ENCODE measurements at places on chromosomes 6 and 20.

DNA sequence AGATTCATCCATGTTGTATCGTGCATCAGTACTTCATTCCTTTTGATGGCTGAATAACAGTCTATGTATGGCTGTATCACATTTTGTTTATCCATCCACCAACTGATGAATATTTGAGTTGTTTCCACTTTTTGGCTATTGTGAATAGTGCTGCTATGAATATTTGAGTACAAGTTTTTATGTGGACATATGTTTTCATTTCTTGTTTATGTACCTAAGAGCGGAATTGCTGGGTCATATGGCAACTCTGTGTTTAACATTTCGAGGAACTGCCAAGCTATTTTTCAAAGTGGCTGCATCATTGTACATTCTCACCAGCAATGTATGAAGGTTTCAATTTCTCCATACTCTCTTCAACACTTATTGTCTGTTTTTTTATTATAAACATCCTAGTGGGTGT is 3.0 kb upstream of the RREB1 start:
- no peak for DNase-seq

- DNase-seq: peak; percentile 23
Measured at GRCh38 chr6:156780102-156780641, 3.0 kb downstream of the ARID1B start.

- no peak for DNase-seq
Measured at GRCh38 chr6:3885262-3886036, 36.3 kb downstream of the FAM50B start.

DNA sequence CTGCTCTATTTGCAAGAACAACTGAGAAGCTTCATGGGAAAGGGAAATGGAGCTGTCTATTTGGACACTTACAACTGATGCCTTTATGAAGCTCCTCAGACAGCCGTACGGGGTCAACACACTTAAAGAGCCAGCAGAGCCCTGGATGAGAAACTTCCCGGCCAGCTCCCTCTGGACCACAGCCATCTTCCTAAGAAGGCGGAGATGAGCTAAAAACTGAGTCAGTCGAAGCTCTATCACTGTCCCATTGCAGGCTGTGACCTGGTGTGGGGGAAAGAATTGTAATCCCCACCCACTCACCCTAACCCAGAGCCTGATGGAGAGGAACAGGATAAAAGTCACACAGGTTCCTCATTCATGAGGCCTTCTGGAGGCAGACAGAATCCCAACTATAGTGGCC is 360.4 kb upstream of the JARID2 start:
- DNase-seq: no peak

- no peak for DNase-seq
Measured at GRCh38 chr6:118645395-118645794, 6.0 kb downstream of the CEP85L start.

GRCh38 chr6:53358440-53359094 is 9.8 kb upstream of the ELOVL5 start:
- no peak for DNase-seq

DNA sequence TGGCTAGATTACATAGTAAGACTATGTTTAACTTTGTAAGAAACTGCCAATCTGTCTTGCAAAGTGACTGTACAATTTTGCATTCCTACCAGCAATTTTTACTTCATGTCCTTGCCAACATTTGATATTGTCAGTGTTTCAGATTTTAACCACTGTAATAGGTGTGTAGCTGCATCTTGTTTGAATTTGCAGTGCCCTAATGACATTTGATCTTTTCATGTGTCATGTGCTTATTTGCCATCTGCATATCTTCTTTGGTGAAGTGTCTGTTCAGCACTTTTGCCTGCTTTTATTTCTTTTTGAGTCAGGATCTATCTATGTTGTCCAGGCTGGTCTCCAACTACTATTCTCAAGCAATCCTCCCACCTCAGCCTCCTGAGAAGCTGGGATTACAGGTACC is 2.4 kb upstream of the PRPH2 start:
- no peak for DNase-seq

GRCh38 chr20:25280051-25280573 is 32.2 kb downstream of the PYGB start:
- DNase-seq: no peak

GRCh38 chr6:90516074-90516660 is 70.7 kb downstream of the MAP3K7 start:
- no peak for DNase-seq

DNA sequence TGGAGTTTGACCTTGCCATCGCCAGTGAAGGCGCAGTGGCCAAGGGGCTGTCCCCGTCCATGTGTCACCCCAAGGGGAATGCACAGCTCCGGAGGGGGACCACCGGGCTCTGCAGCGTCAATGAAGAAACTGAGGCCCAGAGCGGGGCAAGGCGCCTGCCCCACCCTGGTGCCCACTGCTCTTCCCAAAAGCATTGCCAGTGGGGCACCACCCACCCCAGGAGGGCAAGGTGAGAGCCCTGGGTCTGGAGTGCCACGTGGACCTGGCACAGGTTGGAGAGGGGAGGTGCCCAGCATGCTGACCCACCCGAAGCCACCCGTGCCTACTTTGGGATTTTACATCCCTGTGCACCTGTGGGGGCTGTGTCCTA is 8.3 kb downstream of the NTSR1 start:
- no peak for DNase-seq

DNA sequence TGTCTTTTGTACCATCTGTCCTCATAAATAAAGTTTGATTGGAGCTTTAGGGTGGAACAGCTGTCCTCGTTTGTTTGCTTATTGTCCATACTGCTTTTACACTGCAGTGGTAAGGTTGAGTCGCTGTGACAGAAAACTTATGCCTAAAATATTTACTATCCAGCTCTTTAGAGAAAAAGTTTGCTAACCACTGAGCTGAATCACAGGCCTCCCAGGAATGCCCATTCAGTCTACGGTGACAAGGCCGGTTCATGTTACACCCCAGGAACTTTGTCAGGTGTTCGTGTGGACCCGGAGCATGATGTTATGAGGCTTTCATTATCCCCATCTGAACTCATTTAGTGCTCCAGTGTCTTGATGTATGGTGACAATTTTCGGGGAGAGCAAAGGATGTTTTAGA is 401.1 kb downstream of the SAMD5 start:
- no peak for DNase-seq

DNA sequence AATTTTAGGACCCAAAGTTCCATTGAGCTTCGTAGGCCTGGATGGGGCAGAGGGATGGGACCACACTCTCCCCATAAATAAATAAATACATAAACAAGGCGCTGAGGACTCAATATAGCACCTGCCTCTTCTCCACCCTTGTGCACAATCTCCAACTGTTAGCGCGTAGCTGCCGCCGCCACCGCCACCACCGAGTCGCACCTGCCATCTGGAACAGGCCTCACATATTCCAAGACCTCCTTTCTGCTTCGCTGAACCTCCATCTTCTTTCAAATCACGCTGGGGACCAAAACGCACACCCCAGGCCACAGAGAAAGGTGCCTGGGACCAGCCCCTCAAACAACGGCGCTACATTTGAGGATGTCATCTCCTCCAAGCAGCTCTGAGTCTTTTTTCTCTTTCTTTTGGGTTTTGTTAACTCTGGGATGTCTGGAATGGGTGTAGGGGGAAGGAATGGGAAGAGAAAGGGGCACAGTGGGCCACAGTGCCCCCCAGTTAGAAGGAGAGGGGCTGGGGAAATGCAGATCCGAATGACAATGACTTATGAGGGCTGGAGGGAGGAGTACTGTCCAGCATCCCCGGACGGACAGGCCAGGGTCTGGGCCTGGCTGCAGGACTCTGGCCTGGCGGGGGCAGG is 49.7 kb downstream of the NOL4L start:
- DNase-seq: no peak

DNA sequence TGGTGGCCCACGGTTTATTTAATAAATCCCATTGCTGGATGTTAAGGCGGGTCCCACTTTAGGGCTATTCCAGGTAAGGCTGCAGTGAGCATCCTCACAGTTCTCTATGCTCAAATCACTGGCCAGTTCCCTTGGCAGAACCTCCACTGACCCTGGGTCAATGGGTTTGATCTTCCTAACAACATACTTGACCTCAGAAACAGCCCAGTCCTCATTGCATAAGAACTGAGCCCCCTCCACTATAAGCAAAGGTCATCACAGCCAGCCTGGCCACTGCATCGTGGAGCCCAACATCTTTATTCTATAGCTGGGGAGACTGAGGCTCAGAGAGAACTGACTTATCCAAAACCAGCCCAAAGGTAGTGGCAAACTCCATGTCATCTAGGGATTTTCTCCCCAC is 4.3 kb upstream of the BPIFB1 start:
- DNase-seq: no peak

DNA sequence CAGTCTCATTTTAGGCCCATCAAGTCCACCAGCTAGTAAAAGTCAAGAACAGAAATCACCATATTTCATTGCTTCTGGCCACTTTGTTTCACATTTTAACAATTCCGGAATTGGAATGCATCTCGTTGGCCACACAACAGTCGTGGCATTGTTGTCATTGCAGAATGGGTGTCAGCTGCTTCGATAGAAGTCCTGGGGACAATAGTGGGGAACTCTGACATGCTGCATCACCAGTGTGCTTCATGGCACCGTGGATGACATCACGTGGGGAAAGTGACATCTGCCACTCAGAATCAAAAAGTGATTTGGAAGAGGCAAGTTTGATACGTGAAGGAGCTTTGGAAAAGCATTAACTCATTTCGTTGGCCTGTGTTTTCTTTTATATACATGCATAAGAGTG is 43.8 kb upstream of the XRN2 start:
- no peak for DNase-seq

- DNase-seq: no peak
Measured at GRCh38 chr6:1645466-1646185, 35.9 kb downstream of the FOXC1 start.

All from stimulated activated CD8-positive, alpha-beta memory T cell treated with anti-CD3 and anti-CD28 coated beads, Interleukin-2, amount 100 ng/mL, for 1 hour (primary cell).